ENCODE measurements at places on chromosomes 3 and 15.

DNA sequence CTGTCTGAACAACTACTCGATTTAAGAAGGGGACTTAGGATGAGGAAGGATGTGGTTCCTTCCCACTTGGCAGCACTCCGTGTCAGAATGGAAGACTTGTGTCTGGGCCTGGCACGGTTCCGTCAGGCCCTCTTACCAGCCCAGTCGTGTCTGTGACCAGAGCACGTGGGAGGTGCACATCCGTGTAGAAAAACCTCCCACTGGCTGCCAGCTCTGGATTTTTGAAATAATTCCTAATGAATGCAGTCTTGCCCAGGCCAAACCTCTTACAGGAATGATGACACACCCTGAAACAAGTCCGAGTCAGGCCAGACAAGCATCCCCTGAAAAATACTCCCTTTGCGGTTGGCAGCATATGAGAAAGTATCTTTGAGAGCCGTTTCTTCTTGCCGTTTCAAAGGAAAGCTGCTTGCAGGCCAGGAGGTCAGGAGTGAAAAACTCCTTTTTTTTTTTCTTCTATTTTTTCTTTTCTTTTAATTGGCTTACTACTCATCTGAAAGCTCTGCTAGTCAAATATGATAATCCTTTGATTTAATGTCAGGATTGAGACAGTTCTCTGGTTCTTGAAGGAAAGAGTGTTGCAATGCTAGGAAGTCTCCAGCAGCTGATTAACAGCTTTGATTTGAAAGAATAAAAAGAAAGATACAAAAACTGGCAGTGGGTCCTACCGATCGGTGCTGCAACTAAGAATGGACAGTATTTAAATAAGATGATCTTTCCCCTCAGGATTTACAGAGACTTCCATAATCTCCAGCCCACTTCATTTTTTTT lies 19.8 kb downstream of the IL1RAP start:
- no peak for DNase-seq

GRCh38 chr3:42773409-42773751 lies 327 bp upstream of the CCDC13 start:
- no peak for DNase-seq

GRCh38 chr15:69602921-69603320 lies 150.3 kb downstream of the RPLP1 start:
- no peak for DNase-seq

DNA sequence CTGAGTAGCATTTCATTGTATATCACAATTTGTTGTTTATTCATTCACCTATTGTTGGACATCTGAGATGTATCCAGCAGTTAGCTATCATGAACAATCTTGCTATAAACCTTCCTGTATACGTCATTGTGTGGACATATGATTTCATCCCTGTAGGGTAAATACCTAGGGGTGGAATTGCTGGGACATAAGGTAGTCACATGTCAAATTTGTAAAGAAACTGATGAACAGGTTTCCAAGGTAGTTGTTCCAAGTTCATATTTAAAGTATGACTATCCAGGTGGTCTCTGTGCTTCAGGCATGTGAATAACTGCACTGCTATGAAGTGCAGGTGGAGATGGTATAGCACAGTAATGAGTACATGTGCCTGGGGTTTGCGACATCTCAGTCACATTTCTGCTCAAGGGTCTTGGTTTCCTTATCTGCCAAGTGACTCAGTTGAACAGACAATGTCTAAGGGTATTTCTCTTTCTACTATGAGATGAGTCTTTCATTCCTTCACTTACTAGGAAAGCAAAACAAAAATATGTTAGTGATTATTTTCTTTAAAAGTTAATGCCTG lies 229.0 kb upstream of the HES1 start:
- no peak for DNase-seq

DNA sequence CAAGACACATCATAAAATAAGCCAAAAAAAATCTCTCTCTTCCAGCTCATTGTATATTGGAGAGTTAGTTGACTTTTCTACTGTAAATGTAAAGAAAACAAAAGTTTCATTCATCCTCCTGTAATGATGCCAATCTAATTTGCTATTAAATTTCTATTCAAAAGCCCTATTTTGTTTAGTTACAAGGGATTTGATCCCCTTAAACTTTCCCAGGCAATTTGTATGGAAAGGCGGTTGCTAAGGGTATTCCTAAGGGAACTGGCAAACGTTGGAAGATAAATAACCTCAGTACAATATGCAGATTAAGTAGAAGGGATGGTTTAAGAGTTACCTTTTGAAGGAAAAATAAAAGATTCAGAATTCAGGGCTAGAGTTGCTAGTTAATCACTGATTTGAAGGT lies 352.7 kb downstream of the TIGIT start:
- no peak for DNase-seq

- no peak for DNase-seq
Measured at GRCh38 chr3:127448671-127449070, 141.9 kb downstream of the TPRA1 start.

- DNase-seq: no peak
Measured at GRCh38 chr3:178655488-178655887, 119.3 kb downstream of the KCNMB2 start.

GRCh38 chr15:84598993-84599392 lies 1.8 kb upstream of the ZSCAN2 start:
- peak; percentile 62 for DNase-seq

- peak; percentile 78 for DNase-seq
Measured at GRCh38 chr3:4290272-4290893, 12.8 kb upstream of the SETMAR start.

All from Karpas-422 (cell line).